Renal cortex interstitium (tissue), 15 donors: ENCODE measurements at places on chromosomes 4 and X. TPM values are rescaled to one million over a fixed set of nuclear protein-coding genes. Genes with fewer than 3 reads are reported as not detected.

DNA sequence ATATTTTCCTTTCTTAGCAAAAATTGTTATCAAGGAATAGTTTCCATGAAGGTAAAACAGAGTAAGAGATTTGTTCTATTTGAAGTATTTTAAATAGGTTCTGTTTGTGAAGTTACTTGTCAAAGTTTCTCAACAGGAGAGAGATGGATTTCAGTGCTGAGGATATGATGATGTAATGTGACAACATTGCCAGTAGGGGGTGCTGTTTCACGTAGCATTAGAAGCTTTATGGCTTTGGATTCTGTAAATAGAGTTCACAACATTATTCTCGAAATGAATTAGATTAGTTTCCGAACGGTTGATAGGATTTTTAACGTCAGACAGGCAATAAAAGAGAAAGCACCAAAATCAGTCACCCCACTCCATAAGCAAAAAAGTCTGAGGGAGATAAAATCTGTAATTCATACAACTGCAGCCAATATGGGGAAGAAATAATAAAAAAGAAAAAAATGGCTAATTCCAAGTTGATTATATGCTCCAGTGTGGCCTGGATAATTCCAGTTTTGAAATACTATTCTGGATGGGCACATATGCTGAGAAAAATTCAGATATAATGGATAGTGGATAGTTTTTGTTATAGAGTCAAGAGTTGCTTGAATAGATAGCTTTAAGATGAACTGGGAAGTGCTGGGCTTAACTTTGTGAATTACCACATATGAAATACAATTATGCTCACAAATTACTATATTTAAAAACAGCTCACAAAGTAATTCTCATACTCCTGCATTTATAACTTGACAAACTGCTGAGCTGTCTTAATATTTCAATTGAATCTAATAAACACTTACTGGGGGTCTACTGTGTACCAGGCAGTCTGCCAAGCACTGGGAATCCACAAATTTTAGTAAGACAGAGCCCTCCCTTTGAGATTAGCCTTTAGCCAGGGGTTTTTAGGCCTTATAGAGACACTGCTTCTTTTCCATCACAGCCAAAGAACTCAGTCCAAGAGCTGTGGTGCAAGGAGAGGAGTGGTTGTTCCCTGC is 109.1 kb downstream of the GPAT3 start:
- peak; percentile 55 for DNase-seq

DNA sequence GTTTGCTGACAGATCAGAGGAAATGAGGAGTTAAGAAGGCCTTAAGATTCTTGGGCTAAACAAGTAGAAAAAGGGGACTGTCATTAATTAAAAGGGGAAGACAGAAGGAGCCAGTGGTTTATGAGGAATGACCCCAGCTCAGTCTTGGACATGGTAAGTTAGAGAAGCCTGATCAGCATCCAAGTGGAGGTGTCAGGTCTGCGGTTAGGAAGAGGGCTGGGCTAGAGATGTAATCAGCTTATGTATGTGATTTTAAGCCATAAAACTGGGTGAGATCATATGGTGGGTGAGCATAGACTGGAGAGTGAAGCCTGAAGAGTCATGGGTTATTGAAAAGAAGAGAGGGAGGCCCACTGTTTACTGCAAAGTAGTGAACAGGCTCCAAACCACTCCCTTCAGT is 246.1 kb downstream of the NR3C2 start:
- no peak for DNase-seq

DNA sequence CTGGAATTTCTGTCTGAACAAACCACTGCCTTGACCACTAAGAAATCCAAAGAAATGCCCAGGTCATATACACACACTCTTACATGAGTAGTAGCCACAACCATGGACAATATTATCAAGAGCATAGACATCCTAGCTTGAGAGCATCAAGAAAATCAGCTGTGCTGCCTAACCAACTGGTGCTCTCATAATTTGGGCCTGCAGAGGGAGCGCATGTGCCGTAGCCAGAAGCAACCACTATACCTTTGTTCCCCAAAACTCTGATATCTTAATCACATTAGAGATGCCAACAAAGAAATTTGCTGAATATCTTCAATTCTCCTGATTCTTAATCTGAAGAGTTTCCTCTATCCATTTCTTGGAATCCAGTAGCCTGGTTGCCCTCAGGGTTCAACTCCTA is 163.6 kb downstream of the ZNF674 start:
- no peak for DNase-seq

GRCh38 chr4:6258026-6258360 is 11.7 kb upstream of the WFS1 start:
- DNase-seq: no peak

DNA sequence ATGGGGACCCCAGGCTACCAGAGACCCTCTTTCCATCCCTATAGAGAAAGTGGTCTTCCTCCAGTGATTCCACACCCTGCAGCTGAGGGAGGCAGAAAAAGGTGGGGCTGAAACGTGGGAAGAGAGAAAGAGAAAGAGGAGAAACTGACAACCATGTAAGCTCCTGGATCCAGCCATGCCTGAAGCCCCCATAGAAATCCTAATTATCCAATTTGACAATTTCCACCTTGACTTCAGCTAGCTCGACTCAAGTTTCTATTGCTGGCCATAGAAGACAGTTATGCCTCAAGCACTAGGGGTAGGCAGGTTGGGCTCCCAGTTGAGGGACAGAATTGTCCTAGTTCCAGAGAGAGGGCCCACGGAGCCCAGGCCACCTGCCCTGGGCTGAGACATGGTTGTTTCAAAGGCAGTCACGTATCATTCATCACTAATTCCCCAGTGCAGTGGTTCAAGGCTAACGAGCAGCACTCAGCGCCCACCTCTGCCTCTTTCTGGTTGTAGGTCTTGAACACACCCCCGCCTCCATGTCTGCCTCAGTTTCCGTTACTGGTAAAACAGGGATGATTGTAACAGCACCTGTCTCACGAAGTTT is 39.8 kb upstream of the ASMTL start:
- no peak for DNase-seq

- no peak for DNase-seq
Measured at GRCh38 chr4:161008527-161008926, 1155.3 kb downstream of the FSTL5 start.

DNA sequence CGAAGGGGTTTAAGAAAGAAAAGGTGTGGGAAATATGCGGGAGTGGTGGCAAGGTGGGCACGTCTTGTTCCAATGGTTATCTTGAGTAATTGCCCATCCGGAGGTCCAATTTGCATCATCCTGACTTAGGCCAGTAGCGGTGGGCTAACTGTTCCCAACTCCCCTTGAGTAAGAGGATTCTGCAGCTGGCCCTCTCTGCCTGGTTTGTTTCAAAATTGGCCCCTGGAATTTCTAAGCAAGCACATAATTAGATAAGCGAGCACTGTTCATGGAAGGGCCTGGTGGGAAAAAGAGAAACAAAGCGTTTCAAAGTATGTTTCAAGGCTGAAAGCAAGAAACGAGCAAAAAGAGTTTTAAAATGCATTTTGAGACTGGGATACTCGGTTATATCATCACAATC is 198.2 kb downstream of the CEP135 start:
- DNase-seq: no peak

GRCh38 chrX:21863241-21863640 is 7.5 kb downstream of the YY2 start:
- DNase-seq: no peak

GRCh38 chrX:136251041-136251991 is at the start of gene MAP7D3:
MAP7D3 (minus strand) TSS chrX:136251400; CDS start chrX:136251358, 42 bp downstream.
- no peak for DNase-seq

- DNase-seq: no peak
Measured at GRCh38 chr4:181063212-181063611, 1180.0 kb upstream of the TENM3 start.

DNA sequence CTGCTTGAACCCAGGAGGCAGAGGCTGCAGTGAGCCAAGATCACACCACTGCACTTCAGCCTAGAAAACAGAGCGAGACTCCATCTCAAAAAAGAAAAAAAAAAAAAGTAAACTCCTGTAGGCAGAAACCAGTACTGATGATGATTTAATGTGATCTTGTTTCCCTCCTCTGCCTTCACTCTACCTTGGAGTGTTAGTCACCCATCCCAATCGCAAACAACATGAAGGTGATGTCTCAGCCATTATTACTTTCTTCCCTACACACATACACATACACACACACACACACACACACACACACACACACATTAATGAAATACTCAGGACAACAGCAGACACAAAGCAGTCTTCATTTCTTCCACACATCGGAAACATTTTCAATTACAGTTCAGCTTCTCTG is 15.6 kb downstream of the XKRX start:
- DNase-seq: no peak

GRCh38 chr4:148396986-148397673 is 45.1 kb downstream of the NR3C2 start:
- no peak for DNase-seq

GRCh38 chr4:149176039-149176438 is 639.6 kb downstream of the IQCM start:
- DNase-seq: no peak

DNA sequence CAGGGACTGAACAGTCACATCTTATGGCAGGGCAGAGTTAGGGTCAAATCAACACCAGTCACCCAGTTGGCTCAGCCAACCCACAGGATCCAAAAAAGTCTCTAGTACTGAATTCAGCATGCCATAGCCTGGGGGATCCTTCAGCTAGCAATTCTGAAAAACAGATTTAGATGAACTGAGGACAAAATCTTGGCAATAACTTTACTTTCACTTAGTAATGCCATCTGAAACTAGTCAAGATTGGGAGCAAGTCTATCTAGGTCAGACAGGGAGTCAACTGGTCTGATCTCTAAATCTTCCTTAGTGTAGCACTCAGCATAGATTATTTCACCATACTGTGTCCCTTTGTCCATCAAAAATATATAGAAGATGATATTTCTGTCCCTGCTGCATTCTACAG is 76.0 kb downstream of the HHIP start:
- no peak for DNase-seq

DNA sequence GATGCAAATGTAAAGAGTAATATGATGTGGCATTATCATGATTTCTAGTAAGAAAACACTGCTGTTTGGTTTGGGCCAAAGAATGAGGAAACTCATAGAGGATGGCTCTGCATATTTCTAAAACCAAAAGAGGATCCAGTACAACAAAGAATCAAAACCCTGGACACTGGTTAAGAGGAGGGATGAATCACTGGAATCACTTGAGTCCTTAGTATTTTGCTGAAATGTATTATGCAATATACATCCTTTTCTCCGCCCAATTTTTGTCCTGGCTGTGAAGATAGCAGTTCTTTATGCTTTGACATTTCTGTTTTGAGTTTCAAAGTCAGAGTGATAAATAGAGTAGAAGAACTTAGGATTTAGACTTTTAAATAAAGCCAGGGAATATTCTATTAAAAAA is 345.9 kb downstream of the PACRGL start:
- no peak for DNase-seq

GRCh38 chrX:9884031-9884779 is 83.0 kb upstream of the CLDN34 start:
- no peak for DNase-seq

DNA sequence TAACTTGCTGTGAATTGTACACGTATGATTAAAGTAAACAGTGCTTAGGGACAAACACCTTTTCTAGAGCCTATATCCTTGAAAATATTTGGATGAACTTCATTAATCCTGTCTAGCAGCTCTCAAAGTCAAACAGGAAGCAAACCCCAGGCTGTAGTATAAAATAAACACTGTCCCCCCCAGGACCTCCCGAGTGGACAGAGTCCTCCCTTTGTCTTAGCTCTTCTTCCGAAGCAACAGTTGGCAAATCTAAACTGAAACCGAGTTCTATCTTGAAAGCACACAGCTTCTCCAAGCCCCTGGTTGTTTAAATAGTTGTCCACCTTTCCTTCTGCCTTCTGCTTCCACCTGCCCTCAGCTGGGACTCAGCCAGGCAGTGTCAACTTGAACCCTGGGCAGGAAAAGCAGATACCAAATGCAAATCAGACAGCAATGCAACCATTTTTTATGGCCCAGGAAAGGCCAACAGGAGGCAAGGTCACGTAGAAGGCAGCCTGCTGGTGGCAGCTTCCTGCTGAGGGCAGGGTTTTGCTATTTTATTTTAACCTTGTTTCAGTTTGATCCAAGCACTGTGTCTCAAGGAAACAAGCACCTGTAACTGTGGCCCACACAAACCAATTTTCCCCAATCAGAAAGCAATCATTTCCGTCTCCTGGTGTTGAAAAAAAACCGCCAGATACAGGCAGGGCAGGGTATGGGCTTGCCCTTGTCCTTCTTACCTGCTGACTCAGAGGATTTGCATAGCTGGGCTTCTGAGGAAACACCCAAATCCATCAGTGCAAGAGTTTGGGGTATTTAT is 110.3 kb upstream of the KIT start:
- DNase-seq: no peak

DNA sequence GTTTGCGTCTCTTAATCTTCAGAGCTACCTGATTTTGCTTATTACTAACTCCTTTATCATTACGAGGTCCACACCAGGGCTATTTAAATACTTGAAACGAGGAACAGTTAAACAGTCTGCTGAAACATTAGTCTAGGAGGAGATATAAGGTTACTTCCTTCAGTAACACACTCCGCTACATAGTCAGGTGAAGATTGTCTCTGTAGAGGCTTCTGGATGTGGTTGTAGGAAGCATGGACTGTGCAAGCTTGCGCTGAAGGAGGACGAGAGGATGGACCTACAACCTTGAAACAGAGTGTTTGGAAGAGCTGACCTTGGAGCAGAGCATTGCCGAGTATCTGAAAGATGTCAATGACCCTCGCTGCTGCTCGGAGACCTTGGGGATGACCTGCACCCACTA is at the start of gene CLRN2:
Gene CLRN2, plus strand, starts transcription at position 301 of the 400 bp plus-strand sequence. CDS start 102 bp downstream, outside the sequence.
- no peak for DNase-seq

DNA sequence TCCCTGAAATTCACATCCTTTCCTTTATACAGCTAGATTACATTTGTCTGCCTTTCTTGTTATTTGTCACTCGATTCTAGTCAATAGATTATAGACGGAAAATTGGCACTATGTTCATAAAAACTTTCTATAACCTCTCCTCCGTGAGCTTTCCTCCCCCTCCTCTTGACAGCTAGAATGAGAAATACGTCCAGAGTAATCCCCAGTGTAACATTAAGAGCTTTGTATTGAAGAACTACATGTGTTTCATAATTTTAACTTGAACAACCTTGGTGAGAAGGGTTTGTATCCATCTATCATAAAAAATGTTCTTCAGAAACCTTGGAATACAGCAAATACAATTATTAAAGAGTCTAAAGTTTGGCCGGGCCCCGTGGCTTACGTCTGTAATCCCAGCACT is 1707.4 kb downstream of the PCDH7 start:
- DNase-seq: no peak

MXRA5 gene
- 9.5 TPM for polyA plus RNA-seq

MID1 gene
- 32.6 TPM for polyA plus RNA-seq

EFHC2 gene
- 6.5 TPM for polyA plus RNA-seq

HEPH gene
- polyA plus RNA-seq: 54.3 TPM

RTL9 gene
- polyA plus RNA-seq: 0.19 TPM

DUSP21 gene
- polyA plus RNA-seq: not detected

GPM6B gene
- polyA plus RNA-seq: 24.4 TPM

XG gene
- 0.20 TPM for polyA plus RNA-seq

LRP2BP gene
- polyA plus RNA-seq: 3.6 TPM

FHL1 gene
- 65.0 TPM for polyA plus RNA-seq

ZBED1 gene
- polyA plus RNA-seq: 45.4 TPM

DGKK gene
- 12.5 TPM for polyA plus RNA-seq

FGFR3 gene
- polyA plus RNA-seq: 67.4 TPM

PGAM4 gene
- 0.29 TPM for polyA plus RNA-seq

GPR82 gene
- polyA plus RNA-seq: 0.20 TPM

CLDN22 gene
- 0.50 TPM for polyA plus RNA-seq
